ENCODE measurements at places on chromosomes 13 and 19.
A peak's percentile ranks its signal among the peaks of the same experiment; 100 is the strongest.

DNA sequence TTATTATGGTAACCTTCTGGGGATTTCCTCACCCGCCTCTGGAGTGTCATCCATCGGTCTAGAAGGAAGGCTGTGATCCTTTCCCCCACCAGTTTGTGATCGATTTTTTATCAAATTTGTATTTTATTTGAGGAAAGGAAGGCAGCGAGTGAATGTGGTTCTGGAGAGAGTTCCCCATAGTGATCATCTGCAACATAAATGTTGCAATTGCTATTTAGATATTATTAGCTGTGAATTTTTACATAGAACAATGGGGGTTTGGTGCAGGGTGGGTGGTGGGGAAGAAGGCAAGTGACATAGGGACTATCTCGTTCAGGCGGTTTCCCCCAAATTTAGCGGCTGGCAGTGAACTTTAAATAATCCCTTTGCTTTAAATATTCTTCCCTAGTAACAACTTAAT lies 1.2 kb downstream of the CDK8 start:
- DNase-seq, result no peak

DNA sequence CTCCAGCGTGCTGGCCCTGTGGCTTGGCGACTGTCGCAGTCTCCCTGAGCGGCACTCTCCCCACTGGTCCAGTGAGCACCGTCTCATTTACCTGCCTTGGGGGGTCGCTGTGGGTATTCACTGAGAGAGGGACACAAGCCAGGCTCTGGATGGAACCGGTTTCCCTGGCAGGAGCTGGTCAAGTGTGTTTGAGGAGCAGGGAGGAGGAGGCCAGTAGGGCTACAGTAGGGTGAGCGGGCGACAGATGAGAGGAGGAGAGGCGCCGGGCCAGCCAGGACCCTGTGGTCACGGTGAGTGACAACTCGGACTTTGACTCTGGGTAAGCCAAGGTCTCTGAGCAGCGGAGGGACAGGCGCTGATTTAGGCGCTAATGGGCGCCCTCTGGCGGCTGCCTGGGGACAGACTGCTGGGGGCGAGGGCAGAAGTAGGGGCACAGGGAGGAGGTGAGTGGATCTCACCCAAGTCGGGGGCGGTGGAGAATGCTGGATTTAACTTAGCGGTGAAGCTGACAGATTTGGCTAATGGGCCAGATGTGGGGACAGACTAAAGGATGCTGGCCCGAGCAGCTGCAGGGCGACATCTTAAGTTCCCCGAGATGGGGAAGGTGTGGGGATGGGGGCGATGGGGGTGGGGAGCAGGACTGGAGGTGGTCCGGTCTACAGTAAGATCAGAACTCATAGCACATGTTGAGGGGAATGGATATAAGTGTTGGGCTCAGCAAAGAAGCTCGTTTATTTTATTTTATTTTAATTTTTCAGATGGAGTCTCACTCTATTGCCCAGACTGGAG lies 4.7 kb upstream of the PRMT1 start:
- peak; percentile 94 for DNase-seq

- DNase-seq, result no peak
Observed at GRCh38 chr13:112638157-112638750, 50.3 kb upstream of the TUBGCP3 start.

- no peak for DNase-seq
Observed at GRCh38 chr19:52188822-52189734, 774 bp upstream of the PPP2R1A start.

DNA sequence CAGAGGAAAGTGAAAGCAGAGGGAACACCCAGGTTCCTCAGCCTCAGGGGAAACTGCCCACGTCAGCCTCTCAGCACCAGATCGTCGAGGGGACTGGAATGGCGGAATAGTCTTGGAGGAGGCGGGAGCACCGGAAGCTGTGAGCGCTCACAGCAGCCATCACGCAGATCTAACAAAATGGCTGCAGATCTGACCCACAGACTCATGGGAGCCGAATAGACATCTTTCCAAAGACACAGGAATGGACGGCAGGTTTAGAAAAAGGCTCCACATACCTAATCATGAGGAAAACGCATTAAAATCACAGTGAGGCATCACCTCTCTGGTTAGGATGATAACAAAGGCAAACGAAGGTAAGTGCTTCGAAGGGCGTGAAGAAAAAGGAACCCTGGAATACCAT lies 11.8 kb upstream of the LILRA2 start:
- DNase-seq, result no peak

DNA sequence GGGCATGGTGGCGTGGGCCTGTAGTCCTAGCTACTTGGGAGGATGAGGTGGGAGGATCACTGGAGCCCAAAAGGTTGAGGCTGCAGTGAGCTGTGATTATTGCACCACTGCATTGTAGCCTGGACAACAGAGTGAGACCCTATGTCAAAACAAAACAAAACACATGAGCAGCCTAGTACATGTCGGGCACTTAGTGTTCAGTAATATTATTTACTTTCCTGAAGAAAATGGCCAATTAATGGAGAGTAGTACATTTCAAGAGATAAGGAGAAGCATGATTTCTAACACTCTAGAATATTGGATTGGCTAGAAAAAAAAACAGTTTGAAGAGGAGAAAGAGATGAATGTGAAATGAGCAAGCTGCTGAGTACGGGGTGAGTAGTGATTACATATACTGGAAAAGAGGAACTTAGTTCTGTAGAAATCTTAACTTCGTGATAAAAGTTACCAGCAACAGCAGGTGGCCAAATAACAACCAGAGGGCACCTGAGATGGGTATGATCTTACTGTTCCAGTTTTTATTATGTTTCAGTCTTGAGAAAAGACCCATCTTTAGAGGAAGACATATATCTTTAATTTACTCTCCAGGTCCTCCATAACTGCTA lies 36.2 kb downstream of the SPATA13 start:
- no peak for DNase-seq

Measured in GM12892 (cell line).